ENCODE measurements at places on chromosomes 12 and 14. TPM values are rescaled to one million over a fixed set of nuclear protein-coding genes. Genes with fewer than 3 reads are reported as not detected.

DNA sequence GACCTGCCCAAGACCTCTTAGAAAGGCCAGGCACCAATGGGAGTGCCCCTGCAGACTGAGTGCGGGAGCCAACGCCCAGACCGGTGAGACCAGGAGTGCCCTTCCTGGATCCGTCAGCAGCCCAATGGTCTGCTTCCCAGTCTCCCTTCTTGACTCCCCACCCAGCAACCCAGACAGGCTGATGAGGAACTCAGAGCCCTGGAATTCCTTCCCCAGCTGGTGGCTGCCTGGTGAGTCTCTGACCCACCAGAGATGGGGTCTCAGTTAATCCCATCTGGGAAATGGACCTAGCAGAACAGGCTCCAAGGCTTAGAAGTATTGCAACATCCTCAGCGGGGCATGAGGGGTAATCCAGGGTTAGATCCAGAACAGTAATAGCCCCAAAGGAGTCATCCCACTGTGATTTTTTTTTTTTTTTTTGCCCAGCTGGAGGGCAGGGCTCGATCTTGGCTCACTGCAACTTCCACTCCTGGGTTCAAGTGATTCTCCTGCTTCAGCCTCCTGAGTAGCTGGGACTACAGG is 1.5 kb upstream of the RASAL1 start:
- no peak for DNase-seq

DNA sequence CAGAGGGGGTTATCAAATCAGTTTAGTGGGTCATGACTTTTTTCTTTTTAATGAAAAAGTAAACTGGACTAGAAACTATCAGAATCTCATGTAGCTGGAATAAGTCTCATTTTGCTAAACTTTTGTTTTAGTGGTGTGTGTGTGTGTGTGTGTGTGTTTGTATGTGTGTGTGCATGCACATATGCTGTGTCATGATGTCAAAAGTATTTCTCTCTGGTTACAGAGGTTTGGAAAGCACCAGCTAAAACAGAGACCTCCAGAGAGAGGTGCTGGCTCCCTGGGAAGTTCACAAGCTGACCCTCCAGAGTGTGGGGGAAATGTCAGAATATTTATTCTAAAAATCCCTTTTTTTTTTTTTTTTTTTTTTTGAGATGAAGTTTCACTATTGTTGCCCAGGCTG is 114.7 kb downstream of the LGMN start:
- no peak for DNase-seq

The DPPA3 gene
- polyA plus RNA-seq: not detected

DNA sequence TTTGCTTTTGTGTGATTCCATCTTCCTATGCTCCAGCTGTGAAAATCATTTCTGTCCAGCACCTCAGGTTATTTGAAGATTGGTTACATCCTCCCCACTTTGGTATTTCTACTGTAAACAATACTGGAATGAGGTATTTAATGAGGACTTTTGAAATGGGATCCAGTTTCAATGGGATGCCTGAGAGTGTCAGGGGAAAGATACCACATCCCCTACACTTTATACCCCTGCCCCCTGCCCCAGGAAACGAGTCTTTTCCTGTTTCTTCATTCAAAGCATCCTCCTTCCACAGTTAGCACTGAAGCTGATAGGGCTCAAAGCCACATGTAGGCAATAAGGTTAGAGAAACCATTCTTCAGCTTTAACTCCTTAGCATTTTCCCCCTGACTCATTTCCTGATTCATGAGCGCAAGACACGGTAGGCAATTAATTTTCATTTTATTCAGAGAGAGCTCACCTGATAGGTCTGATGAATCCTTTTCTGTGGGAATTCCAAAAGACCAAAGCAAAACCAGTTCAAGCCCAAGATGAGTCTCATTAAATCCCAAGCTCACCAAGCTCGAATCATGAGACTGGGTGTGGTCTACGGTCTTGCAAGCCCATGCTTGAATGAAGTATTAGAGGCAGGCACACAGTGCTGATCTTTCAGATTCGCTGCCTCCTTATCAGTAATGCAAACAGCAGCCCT is 143.6 kb upstream of the CRY1 start:
- no peak for DNase-seq

DNA sequence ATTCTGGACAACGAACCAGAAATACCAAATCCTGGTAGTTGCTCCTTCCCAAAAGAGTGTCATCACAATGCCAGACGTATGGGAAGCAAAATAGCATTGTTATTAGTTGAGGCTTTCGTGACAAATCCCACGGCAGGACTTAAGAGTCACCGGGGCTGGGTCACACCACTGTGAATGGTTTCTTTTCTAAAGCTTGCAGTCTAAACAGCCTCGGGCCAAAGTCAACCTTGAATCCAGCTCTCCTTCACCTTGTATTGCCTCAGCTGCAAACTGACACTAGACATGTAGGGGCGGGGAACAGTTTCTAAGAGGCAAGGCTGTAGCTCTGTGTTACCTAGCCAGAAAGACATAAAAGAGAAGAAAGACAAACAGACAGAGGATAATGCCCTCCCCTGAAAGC is 734.8 kb downstream of the MED13L start:
- no peak for DNase-seq

- no peak for DNase-seq
Measured at GRCh38 chr14:96189281-96189711, 15.3 kb upstream of the BDKRB2 start.

The CARMIL3 gene
- polyA plus RNA-seq: 0.04 TPM

The BEGAIN gene
- polyA plus RNA-seq: 0.05 TPM

DNA sequence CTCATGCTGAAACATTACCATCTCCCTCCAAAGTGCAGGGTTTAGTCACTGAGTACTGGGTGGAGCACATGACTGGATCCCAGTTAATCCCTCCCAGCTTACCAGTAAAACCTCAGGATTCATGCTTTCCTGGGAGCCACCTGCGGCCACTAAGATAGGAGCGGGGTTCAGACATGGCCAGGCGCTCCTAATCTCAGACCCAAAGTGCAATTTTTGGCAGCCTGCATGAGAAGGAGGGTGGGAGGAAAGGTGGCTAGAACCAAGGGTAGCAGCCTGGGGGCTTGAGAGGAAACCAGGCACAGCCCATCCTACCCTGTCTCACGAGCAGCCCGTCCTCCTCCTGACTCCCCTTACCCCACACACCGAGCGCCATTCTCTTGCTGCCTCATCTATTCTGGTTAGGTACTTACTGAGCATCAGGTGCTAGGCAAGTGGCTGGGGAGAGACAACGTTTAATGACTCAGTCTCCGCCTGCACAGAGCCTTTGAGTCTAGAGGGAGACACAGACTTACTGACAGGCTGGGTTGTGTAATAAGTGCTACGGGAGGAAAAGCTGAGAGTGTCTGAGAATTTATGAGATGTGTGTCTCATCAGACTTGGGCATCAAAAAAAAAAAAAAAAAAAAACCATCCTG is 9.9 kb downstream of the GPRC5A start:
- peak; percentile 89 for DNase-seq

- no peak for DNase-seq
Measured at GRCh38 chr14:21978999-21979314, 305.3 kb upstream of the OR4E1 start.

DNA sequence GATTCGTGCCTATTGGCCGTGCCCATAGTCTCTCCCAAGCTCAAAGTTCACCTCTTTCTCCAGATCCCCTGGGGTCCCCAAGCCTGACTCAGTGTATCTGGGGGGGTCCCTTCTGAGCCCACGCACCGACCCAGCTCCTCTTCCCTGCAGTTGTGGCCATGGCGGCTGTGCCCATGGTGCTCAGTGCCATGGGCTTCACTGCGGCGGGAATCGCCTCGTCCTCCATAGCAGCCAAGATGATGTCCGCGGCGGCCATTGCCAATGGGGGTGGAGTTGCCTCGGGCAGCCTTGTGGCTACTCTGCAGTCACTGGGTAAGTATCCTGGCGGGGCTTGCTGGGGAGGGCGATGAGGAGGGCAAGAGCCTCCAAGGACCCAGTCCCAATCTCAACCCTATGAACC is 5.1 kb downstream of the IFI27 start:
- DNase-seq: no peak

GRCh38 chr12:116838365-116838764 is 42.9 kb downstream of the HRK start:
- no peak for DNase-seq

- no peak for DNase-seq
Measured at GRCh38 chr12:107778383-107779025, 4.0 kb downstream of the ASCL4 start.

The FAM234B gene
- 2.8 TPM for polyA plus RNA-seq

The KERA gene
- not detected for polyA plus RNA-seq

- no peak for DNase-seq
Measured at GRCh38 chr12:30756074-30756473, 1.3 kb upstream of the CAPRIN2 start.

DNA sequence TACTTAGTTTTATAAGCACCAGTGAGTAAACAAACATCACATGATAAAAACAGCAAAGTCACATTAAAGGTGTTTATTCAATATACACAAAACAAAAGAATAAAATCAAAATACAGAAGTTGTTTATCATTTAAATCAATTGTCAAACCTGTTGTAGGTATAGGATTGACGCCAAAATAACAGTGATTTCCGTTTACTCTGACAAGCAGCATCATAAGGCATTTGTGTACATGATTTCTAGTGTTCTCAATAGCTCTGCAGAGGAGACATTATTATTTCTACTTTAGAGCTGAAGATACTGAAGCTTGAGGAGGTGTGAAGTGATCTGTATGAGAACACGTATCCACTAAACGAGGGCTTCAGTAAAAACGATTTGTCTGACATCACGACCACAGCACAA is 171.9 kb downstream of the CCDC59 start:
- no peak for DNase-seq

The KLHDC1 gene
- polyA plus RNA-seq: 0.25 TPM

The GALNT4 gene
- 4.2 TPM for polyA plus RNA-seq
